ENCODE measurements at places on chromosomes 2 and 18.

DNA sequence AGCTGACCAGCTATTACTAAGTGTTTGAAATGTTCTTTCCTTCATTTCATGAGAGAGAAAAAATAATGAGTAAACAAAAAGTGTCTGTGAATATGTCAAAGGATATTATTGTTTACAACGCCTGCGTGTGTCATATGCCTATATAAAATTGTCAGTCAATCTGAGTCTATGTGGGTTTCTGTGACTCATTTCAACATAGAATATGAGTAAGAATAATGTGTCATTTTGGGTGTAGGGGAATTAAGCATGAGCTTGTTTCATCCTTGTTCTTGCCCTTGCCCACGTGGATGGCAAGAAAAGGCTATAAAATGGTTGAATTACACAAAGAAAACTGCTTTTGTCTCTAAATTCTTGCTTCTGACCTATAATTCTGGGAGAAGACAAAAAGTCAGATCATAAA is 466.0 kb downstream of the PTH2R start:
- no peak for DNase-seq

GRCh38 chr2:7499018-7499417 is 581.8 kb downstream of the RNF144A start:
- no peak for DNase-seq

GRCh38 chr2:231361701-231362554 is 33.6 kb upstream of the B3GNT7 start:
- peak; percentile 65 for DNase-seq

GRCh38 chr18:5662586-5663090 is 118.8 kb upstream of the EPB41L3 start:
- no peak for DNase-seq

GRCh38 chr2:173684896-173685459 is 280.2 kb downstream of the SP3 start:
- DNase-seq: no peak

GRCh38 chr2:11123001-11123809 is 32.1 kb upstream of the SLC66A3 start:
- DNase-seq: no peak

DNA sequence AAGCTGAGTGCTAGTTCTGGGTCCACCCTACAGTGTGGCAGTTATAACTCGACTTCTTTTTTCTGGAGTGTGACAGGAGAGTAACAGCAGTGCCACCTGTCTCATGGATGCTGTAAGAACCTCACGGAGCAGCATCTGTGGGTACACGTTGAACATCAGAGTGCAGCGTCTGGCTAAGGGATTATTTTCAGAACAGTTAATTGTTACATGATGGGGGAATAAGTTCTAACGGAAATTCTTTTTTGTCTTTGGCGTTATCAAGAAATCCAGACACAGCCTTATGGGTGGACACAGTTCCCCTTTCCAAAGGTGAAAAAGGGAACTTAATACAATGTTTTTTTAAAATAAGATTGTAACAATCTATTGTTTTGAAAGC is 28.3 kb upstream of the TOGARAM2 start:
- DNase-seq: peak; percentile 50

DNA sequence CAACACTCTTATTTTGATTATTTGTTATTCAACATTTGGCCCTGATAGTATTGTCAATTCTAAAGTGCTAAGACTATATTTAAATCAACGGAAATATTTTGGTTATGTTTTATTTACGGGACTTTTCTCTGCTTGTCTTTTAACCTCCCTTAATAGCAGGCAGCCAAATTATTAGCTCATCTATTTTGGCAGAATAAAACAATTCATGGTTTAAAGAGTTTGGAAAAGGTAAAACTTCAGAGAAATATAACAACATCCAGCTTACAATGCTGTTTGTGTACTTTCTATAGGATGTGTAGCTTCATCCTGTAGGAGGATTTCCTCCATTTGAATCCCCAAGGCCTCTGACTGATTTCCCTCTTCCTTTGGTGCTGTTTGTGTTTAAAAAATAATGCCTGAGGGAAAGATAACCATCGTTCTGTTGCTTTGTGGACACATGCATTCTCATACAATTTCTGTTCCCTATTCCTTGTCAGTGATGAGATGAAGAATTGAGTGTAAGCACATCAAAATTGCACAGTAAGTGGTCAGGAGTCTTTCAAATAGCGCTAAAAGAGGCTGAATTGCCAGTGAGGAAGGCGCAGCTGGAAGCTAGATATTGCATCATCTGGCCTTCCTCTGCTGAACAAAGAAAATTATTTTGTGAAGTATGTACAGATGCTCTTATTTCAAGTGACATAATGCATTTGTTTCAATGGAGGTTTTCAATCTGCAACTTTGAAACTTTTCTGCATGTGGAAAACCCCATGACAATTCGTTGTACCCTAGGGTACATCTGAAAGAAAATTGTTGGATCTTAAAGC is 80.3 kb downstream of the CD28 start:
- DNase-seq: peak; percentile 92

DNA sequence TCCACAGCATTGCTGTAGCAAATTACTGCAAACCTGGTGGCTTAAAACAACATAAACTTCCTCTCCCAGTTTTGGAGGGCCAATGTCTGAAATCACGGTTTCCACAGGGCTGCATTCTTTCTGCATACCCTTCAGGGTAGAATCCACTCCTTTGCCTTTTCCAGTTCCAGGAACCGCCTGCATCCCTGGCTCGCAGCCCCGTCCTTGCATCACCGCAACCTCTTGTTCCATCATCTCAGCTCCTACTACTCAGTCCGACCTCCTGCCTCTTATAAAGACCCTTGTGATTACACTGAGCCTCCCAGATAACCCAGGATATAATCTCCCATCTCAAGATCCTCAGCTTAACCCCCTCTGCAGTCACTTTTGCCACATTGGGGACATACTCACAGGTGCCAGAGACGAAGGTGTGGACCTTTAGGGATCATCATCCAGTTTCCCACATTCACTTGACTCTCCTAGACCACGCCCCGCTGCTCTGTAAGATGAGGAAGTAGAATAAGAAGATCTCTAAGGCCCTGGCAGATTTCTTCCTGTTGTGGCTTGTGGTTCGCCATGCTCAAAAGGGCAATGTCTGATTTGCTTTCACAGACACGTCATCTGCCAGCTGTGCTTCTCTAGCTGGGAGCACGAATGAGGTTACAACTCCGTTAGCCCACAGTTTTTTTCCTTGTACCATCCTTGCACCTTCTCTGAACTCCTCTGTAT is 103.6 kb upstream of the AGAP1 start:
- DNase-seq: no peak

Data from inflammatory macrophage treated with lipopolysaccharide for 1 hour (primary cell).